Epithelial cell of esophagus (primary cell): ENCODE measurements at places on chromosomes 5 and 9.

DNA sequence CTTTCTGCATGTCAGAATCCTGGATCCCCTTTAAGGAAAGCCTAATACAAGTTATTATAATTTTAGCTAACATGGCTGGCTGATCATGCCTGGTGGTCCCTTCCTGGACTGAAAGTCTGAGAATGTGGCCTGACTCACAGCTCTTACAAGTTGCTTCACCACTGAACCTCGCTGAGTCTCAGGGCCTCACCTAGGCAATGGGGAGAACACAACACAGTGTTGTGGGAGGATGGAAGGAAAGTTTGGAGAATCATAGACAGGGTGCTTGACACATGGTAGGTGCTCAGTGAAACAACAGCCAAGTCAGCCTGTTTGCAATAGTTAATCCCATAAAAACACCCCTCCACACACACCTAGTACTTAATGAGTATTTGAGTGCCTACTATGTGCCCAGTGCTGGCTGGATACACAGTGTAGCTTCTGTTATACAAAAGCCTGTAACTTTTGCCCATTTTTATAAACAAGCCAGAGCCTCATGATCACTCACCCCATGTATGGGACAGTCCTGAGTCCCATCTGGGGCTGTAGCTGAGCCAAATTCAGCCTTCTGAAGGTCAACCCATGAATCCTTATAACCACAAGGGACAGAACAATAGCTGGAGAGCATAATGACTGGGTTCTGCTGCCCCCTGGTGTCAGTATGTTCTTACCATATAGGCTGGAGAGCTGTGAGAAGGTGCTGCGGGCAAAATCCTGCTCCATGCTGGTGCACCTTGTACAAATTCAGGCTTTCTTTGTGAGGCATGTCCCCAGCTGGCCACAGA, 3.9 kb downstream of the ACSL6 start:
- peak; percentile 89 for DNase-seq

GRCh38 chr5:378976-379742, 57.6 kb downstream of the AHRR start:
- DNase-seq: no peak

DNA sequence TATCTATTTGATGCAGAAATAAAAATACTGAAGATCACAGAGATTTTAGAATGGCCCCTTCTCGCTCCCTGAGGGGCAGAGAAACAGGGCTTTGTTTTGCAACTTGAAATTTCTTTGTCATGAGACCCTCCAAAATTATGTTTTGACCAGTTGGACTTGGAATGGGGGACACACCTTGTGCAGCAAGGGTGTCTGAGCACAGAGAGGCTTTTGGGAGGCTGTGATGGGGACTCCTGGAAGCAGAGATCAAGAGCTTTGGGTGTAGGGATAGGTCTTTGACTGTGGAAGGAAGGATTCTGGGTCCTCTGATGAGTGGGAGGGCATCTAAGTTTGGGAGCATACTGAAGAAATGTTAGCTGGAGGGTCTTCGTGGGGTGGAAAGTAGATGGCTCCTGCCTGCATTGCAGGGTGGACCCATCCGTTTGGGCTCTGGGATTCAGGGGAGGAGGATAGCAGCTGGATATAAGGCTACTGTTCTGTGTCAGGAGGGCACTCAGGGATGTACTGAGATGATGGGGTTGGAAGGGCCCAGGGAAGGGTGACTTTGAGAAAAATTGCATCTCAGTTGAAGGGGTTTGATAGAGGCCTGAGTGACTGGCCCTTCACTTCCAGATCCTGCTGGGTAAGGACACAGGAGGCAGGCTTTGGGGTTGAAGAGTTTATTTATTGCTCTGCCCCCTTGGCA, 1.8 kb upstream of the MYORG start:
- no peak for DNase-seq

DNA sequence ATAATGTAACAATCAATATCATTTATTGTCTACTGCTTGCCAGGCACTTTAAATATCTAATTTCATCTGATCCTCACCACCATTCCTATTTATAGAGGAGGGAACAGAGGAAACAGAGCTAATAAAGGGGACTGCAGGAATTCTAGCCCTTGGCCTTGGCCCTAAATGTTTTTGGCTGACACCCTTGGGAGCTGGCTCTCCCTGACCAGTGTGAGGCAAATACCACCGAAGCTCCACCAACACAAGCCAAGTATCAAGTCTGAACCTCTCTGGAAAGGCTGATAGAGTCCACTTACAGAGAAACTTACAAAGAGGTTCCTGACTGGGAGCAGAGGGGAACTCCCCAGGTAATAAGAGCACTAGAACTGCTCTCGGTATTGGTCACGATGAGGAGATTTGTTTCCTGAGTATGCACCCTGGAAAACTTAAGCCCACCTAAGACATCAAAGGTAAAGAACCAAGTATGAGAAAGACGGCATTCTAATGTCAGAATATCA, 243.1 kb upstream of the PANK3 start:
- DNase-seq: no peak

DNA sequence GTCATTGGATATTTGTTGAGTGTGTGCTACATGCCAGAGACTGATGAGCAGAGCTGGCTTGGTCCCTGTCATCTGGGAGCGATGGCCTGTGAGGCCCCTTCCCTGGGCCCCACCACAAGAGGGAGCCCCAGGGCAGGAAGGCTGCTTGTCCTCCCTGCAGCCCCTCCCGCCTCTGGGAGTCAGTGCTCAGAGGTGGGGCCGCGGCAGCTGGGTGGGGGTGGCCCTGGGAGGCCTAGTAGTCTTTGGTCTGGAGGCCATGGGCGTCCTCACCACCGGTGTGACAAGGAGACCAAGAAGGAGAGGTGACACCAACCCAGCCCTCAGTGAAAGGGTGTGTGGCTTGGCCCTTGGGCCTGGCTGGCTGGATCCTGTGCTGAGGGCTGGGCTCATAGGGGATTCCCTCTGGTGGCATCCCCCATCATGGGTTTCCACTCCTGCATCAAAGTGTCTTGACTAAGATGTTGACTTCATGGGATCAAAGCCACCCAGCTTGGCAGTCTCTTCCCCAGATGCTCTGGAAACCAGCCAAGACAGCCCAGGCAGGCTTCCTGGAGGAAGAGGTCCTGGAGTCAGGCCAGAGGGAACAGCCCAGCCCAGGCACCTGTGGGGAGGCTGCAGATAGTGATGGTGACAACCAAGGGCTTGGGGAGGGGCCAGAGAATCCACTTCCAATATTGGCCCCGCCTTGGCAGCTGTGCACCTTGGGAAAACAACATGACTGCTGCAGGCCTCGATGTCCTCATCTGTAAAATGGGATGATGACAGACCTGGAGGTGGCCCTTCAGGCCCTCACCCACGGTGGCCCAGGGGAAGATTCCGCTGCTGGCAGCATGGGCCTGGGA, 166.7 kb downstream of the GAPVD1 start:
- peak; percentile 27 for DNase-seq

GRCh38 chr5:81609810-81610375, 141.0 kb downstream of the SSBP2 start:
- no peak for DNase-seq

- DNase-seq: no peak
Measured at GRCh38 chr5:125177340-125177739, 430.9 kb upstream of the ZNF608 start.

DNA sequence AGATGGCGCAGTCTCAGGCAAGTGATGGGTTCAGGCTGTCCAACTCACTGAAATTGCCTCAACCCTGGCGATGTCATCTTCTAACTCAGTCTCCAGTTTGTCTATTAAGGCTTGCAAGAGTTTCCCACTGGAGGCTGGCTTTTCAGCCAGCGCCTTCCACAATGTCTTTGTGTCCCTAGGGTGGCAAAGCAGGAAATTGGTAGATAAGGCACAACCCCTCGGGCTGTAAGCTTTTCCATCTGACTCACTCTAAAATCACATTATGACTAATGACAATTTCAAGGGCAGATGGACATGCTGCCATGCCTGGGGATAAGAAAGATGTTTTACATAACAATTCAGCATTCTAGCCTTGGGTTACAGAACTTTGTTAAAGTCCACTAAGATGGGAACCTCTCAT, 61.9 kb downstream of the MROH2B start:
- peak; percentile 84 for DNase-seq

DNA sequence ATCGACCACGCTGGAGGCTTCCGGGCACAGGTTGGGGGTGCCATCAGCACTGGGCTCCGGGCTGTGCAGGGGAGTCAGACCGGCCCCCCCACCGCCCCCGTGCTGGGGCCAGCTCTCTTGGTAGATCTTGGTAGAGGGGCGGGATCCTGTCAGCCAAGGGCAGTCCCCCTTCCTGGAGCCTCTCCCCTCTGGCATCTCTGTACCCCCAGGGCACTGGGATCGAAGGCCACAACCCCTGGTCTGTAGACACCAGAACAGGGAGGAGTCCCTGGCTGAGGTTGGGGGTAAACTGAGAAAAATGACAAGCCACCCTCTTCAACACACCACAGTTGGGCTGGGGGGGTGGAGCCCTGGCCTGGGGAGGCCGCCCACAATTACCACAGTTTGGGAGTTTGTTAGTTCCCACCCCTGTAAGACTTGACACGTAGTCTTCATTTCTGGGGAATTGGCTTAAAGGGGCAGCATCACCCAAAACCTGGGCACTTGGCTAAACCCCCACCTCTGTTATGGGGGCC, 882 bp downstream of the CERCAM start:
- DNase-seq: no peak

DNA sequence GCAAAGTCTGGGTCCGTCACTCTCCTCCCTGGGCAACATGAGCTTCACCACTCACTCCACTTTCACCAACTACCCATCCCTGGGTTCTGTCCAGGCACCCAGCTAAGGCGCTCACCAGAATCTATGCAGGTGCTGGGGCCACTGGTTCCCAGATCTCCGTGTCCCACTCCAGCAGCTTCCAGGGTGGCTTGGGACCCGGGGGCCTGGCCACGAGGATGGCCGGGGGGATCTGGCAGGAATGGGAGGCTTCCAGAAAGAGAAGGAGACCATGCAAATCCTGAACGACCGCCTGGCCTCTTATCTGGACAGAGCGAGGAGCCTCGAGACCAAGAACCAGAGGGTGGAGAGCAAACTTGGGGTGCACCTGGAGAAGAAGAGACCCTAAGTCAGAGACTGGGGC, 1611.0 kb upstream of the ACO1 start:
- no peak for DNase-seq

DNA sequence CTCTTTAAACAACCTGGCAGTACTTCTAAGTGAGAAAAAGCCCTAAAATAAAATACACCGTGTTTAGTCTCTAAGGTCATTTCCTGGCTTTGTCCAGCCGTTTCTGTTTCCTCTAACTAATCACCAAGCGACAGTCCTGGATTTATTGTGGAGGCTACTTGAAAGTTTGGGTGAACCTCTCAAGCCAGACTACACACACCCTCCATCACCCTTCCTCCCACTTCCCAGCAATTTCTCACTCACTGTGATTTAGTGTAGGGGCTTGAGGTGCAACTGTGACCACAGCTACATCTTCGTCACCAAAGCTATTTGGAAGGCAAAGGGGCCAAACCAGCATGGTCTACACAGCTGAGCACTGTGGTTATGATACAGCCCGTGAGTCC, 240.0 kb upstream of the SLC24A2 start:
- no peak for DNase-seq

GRCh38 chr5:130720355-130720754, 444.7 kb downstream of the HINT1 start:
- DNase-seq: peak; percentile 74

- peak; percentile 61 for DNase-seq
Measured at GRCh38 chr5:131644822-131645221, 9.8 kb upstream of the RAPGEF6 start.

DNA sequence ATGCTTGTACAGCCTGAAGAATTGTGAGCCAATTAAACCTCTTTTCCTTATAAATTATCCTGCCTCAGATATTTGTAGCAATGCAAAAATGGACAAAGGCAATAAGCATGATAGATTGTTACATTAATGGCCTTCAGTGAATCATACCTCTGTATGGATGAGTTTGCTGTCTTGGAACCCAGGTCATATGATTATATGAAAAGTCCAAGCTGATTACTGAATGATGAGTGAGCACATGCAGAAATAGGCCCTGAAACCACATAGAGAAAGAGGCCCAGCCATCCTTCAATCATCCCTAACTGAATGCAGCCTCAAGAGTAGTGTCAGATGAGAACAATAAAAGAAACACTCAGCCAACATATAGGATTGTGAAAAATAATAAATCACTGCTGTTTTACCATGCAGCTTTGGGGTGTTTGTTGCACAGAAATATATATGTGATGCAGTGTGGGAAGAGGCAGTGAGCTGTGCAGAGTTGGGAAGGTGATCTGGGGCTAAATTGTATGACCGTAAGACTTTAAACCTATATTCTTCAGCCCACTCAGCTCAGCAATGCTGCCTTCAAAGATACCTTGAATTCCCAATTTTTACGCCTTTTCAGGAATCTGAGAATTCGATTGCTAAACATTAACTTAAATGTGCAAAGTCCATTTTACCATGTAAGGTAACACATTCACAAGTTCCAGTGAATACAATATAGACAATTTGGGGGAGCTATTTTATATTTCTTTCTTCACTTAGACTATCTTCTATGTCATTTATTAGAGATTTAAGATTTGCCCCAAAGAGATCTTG, 36.3 kb upstream of the SHISAL2B start:
- DNase-seq: peak; percentile 13

GRCh38 chr9:103126494-103126893, 131.4 kb downstream of the CYLC2 start:
- DNase-seq: no peak

GRCh38 chr5:112163435-112163834, 255.6 kb downstream of the EPB41L4A start:
- DNase-seq: no peak

DNA sequence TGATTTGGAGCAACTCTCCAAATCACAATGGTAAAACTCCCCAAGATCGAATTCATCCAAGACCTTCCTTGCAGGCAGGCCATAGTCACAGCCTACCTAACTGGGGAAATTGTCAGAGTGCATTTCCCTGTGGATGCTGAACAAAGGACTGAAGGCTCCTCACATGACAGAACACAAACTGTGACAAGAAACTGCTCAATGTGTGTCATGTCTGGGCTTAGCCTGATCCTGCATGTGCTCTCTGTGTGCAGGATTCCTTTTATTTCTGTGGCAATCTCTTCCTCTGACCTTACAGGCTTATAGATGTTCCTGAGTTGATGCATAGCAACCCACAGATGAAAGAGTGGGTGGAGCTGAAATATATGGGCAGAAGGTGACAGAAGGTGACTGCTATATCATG, 465.8 kb downstream of the ICE1 start:
- no peak for DNase-seq

GRCh38 chr5:138998521-138998920, 123.4 kb upstream of the LRRTM2 start:
- DNase-seq: no peak

GRCh38 chr5:159313197-159313596, 17.1 kb downstream of the IL12B start:
- no peak for DNase-seq

GRCh38 chr5:167452136-167452535, 839.3 kb upstream of the WWC1 start:
- no peak for DNase-seq

GRCh38 chr9:37187713-37188439, 67.5 kb downstream of the ZCCHC7 start:
- no peak for DNase-seq

GRCh38 chr5:136080483-136081216, 51.9 kb downstream of the TGFBI start:
- peak; percentile 83 for DNase-seq

DNA sequence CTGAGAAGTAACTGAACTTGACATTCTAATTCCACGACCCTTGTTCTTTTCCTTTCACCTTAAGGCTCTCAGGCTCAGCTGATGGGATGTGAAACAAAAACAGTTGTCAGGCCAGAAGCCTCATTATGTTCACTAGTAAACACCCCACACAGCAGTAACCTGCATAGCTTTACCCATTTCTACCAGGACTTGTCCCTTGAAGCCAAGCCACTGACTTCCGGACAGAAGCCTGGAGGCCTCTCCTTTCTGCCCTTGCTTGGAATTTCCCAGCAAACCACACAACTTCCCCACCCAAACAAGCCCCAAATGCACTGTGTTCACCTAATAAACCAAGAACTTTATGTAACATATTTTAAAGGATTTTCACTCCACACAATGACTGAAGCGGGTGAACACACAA, 19.6 kb downstream of the PRUNE2 start:
- DNase-seq: no peak
